ENCODE measurements at places on chromosomes 6 and 20.

- peak; percentile 84 for DNase-seq
These were observed 345.1 kb upstream of the AGPAT4 start for GRCh38 chr6:161618831-161619454.

DNA sequence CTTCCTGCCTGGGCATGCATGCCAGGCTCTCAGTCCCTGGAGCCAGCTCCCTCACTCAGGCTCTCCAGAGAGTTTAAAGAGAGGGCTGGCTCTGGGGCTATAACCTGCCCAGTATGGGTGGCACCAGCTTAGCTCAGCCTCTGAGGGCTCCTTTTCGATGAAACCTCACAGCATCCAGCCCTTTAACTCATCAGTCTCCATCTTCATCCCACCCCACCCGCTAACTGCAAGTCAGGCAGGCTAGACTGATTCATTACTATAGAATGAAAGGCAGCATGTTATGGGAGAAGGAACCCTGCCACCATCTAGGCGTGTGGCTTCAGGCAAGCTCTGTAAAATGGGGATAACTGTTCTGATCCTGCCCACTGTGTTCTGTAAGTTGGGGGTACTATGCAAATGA is 53.5 kb downstream of the RAB44 start:
- no peak for DNase-seq

DNA sequence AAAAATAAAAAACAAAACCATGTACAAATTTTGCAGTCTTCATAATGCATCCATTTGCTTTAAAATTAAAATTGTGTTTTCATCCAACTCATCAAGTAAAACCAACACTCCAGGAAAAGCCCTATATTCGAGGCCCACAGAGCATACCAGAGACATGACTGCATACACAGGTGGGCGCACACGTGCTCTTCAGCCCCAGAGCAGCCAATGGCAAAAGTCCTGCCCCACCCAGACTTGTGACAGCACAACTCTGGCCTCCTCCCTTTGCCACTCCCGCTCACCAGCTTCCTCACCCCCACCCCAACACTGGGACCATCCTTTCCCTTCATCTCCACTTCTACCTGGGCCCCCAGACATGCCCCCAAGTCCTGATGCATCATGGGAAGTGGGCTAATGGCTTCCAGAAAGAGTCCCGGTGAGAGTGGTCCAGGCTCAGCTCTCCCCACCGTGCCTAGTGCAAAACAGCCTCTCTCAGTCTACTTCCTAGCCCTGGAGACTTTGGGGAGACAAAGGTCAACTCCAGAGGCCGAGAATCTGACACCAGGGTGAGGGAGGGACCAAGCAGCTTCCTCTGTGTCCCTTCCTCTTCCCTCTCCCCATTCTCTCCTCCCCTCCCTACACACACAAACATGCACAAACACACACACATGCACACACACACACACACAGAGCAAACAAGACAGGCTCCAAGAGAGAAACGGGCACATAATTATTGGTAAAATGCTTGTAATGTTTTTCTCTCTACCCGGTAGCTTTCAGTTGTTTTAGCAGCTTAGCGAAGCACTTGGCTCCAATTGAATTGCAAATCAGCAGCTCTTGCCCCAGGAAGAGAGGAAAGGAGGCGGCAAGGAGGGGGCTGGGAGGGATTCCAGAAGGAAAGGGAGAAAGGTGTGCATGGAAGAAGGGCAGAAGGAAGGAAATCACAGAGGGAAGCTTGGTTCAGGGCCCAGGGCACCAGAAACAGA is 14.3 kb downstream of the GRM4 start:
- no peak for DNase-seq

- peak; percentile 74 for DNase-seq
These were observed 27.4 kb downstream of the RREB1 start for GRCh38 chr6:7134999-7135745.

DNA sequence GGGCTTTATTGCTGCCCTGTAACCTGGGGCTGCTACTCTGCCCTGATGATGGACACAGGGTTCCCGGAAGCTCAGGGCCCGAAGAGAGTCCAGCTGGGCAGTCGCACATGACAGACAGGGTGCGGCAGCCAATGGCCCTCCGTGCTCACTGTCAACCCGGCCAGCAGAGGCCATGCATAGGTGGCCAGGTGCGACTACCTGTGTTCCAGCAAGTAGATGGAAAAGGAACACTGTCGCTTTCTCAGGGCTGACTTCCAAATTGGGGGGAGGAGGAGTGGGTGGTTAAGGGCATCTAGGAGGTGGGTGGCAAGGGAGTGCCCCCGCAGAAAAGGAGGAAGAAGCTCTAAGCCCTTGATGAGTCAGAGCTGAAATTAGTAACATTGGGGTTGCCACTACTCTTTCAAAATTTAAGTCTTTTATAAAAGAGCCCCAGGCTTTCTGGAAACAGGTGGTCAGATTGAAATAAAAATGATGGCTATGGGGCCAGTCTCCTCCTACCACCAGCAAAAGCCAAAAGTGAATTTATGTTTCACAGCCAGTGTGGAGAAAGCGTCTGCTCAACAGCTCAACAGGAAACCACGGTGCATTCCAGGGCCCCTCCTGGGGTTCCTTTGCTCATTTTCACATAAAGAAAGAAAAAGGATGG is 2.3 kb upstream of the RAMACL start:
- DNase-seq: peak; percentile 91

DNA sequence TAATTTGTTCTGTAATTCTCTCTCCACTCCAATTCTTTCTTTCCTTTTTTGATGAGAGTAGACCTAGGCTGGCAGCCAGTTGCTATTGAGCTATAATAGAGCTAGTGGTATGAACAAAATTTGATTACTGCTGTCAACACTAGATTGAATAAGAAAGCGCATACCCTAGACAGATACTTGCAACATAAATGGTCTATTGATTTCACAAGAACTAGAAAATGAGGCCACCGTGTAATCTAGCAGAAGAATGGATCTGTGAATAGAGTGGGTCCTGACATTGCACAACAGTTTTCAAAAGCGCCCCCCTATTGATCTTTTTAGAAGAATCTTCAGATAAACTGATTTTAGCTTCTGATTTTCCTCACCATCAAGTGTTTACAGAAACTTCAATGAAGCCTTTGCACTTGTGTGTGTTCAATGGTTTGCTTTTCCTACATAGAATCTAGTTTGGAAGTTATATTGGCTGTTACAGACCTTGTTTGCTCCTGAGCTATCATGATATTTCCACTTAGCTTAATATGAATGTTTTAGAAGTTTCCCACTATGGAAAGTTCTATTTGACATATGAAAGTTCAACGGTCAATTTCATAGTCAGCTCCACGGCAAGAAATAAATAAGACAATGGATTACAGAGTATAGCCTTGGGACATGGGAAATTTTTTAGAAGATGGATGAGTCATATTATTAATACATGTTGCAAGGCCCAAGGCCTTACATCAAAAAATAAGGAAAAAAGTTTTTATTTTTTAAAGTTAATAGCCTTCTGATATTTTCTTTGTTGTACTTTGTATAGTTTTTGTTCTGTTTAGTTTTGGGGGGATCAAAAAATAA is 55.6 kb downstream of the UTRN start:
- peak; percentile 31 for DNase-seq

GRCh38 chr6:34638834-34639736 is 57.5 kb downstream of the ILRUN start:
- no peak for DNase-seq

DNA sequence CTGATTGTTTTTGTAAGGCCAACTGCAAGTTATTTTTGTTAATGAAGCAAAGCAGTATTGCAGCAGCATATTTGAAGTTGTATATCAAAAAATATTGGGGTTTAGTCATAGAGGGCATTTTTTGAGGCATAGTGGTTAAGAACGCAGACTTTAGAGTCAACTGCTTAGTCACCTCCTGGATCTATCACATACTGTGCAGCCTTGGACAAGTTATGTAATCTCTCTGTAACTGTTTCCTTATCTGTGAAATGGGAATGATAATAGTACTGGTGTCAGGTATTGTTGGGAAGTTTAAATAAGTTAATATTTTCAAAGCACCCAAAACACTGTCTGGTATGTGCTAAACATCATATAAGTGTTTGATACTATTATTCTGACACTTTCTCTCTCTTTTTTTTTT is 27.2 kb upstream of the EFHC1 start:
- DNase-seq: no peak

- DNase-seq: no peak
These were observed 82.8 kb downstream of the MAFB start for GRCh38 chr20:40606237-40606636.
